ENCODE measurements at places on chromosomes 1 and 21.

- no peak for DNase-seq
These were observed 134.2 kb downstream of the NEK7 start for GRCh38 chr1:198291036-198291435.

DNA sequence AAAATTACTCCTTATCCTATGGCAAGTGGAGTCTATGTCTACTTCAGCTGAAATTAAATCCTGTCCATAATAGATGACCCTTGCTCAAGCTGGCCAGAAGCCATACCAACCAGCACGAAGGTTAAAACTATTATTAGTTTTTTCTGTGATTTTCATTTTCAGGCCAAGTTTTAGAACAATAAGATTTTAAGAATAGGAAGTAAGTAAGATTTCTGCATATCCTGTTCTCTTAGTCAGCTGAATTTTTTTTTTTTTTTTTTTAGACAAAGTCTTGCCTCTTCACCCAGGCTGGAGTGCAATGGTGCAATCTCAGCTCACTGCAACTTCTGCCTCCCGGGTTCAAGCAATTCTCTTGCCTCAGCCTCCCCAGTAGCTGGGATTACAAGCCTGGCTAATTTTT lies 6.1 kb upstream of the RBP7 start:
- DNase-seq: no peak

- DNase-seq: no peak
These were observed 7.4 kb downstream of the PLEKHN1 start for GRCh38 chr1:973459-974292.

- DNase-seq: no peak
These were observed 882 bp upstream of the FCAMR start for GRCh38 chr1:206971029-206971655.

- DNase-seq: no peak
These were observed 88.7 kb upstream of the EDN2 start for GRCh38 chr1:41573194-41573593.

- DNase-seq: no peak
These were observed 61.2 kb downstream of the CCDC30 start for GRCh38 chr1:42524330-42524729.

- DNase-seq: no peak
These were observed 103.5 kb downstream of the SIK1 start for GRCh38 chr21:43323244-43324005.

DNA sequence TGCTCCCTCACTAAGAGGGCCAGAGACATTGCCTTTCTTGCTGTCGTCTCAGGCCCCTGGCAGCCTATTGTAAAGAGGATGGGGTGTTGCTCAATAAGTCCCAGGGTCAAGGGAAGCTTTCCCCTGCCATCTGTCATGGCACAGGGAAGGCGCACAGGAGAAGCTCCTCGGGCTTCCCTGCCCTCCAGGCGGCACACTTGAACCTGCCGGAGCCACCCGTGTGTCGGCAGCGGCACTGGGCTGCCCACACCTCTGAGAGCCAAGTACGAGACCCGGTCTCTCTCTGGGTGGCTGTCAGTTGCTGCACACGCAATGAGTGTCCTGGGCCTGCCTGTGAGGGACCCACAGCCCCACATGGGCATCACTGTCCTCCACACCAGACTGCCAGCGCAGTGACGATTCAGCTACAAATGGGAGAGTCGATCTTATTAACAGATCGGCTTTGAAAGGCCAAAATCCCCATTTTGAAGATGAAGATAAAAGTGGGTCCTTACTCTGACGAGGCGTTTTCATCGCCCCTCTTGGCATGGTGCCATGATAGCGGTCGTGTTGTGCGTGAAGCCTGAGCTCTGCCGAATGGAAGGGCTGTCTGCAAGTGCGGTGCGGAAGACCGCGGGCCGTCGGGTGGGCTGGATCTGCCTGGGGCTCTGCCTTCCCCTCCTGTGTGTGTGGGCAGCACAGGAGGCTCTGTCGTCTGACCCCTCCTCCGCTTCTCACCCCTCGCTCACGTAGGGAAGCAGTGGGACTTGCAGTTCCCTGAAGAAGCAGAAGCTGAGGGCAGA lies 29.2 kb upstream of the PDXK start:
- DNase-seq: no peak

DNA sequence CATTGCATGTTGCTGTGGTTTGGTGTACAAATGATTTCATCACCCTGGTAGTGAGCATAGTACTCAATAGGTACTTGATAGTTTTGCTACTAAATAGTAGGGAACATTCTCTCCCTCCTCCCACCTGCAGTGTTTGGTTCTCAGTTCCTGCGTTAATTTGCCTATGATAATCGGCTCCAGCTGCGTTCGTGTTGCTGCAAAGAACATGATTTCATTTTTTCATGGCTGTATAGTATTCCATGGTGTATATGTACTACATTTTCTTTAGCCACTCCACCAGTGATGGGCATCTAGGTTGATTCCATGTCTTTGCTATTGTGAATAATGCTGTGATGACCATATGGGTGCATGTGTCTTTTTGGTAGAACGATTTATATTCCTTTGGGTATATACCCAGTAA lies 903.4 kb downstream of the TTLL7 start:
- DNase-seq: no peak

DNA sequence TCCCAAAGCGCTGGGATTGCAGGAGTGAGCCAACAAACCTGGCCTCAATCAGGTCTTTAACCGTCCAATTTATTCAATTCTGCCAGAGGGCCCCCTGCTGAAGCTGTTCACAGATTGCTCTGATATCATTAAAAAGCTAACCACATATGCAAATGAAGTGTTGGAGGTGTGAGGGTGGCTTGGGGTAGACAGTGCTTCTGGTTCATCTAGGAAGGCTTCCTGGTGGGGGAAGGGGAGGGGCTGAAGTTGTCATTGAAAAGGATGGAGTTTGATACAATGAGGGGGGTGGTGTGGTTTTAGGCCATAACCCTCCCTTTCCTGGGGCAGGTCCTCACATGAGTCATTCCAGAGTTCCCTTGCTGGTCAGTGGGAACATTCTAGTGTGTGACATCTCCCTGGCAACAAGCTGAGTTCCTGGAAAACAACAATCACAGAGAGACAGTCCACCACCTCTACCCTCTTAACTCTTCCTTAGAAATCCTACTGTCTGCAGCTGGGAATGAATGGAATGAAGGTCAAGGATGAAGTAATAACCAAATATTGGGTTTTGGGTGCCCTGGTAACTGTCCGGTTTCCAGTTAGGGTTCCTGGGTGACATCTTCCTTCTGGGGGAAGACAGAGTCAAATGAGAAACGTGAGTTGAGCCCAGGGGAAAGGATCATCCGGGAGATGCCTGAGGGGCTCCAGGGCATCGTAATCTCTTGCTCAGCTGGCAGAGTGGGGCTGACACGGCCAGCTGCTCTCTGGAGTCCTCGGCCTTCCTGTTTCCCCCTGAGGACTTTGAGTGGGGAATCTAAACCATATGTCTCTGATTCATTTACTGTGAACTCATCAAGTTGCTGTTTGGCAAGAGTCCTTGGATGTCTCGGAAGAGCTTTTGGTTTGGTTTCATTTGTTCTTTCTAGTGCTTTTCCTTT lies 32.2 kb downstream of the BATF3 start:
- peak; percentile 94 for DNase-seq

DNA sequence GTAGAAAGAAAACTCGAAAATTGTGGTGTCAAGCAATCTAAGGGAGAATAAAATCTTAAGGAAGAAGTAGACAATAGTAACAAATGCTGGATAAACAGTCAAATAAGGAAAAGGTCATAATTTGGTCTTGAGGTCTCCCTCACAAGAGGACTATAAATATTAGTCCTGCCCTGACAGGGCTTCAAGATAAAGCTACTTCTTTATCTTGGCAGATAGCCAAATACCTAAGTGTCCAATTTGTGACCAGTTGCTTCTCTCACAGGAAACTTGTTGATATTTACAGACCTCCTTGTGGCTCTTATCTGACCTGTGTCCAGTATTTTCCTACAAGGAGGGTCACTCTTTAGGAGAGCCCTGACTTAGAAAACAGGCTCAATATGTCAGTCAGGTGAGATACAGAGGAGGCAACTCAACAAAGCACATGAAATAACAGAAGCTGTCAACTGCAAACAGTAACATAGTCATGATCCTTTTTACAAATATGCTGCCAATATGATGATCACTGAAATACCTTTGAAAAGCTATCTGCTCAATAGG lies 88.8 kb downstream of the TNNI3K start:
- no peak for DNase-seq

GRCh38 chr1:32216566-32216965 lies 5.6 kb downstream of the TMEM234 start:
- no peak for DNase-seq

DNA sequence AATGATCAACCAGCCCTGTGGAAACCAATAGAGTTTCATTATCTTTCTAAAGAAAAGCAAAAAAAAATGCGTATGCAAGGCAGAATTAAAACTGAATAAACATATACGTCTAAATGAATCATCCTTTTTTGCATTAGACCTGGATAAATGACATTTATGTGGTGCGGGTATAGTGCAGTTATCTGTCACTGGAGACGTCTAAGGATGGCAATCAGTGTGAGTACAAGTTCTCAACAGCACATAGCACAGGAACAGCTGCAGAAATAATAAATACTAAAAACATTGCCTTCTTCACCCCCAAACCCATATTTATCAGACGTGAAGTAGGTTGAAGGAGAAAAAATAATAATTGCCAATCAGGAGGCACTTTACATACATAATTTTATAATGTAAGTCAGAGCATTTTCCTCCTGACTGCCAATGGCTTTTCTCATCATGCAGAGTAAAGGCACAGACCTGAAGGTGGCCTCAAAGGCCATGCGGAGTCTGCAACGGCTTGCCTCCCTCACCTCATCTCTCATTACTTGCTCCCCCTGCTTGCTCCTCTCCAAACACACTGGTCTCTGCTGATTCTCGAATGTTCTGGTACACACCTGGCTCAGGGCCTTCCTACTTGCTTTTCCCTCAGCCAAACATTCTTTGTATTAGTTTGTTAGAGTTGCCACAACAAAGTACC lies 574.7 kb upstream of the PLXNA2 start:
- DNase-seq: no peak

GRCh38 chr1:230149751-230150584 lies 82.9 kb downstream of the GALNT2 start:
- DNase-seq: no peak

- peak; percentile 69 for DNase-seq
These were observed 1.3 kb downstream of the AGRN start for GRCh38 chr1:1021010-1021919.

DNA sequence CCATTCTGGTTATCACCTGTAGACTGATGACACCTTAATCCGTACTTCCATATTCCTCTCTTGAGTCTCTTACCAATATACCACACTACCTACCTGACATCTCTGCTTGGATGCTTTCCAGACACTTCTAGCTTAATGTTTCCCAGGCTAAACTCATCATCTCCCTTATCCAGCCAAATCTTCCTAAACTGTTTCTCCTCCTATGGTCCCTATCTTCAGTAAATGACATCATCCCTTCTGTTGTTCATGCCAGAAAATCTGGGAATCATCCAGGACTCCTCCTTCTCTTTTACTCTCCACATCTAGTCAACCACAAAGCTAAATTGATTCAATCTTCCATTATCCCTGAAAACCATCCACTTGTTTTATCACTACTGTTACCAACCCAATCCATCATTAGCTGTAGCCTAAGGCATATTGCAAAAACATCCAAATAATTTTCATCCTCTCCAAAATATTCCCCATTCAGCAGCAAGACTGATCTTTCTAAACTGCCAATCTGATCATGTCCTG lies 464.1 kb upstream of the BEND5 start:
- DNase-seq: no peak

GRCh38 chr1:57860325-57860724 lies 436.5 kb upstream of the DAB1 start:
- DNase-seq: no peak

DNA sequence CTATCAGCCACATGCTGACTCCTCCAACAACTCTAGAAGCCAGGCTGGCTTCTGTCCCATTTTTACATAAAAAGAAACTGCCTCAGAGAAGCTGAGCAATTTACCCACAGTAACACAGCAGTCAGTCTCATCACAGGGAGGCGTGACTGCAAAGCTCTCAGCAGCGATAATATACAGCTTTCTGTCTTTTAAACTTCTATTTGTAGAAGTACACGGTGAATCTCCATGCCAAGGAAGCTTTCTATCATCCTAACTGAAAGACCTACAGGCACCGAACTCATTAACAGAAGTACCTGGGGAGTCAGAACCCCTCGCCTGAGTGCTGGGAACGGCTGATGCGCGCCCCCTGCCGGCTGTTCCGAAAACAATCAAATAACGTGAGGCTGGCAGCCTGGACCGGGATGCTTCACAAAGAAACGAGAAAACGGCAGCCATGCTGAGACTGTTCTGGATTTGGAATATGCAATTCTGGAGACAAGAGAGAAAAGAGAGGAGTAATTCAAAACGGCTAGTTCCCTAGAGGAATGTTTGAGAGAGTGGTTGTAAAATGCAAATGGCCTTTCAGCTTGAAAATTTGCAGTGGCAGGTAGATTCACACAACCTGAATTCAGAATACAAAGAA lies 43.5 kb upstream of the RAB4A start:
- DNase-seq: peak; percentile 81

DNA sequence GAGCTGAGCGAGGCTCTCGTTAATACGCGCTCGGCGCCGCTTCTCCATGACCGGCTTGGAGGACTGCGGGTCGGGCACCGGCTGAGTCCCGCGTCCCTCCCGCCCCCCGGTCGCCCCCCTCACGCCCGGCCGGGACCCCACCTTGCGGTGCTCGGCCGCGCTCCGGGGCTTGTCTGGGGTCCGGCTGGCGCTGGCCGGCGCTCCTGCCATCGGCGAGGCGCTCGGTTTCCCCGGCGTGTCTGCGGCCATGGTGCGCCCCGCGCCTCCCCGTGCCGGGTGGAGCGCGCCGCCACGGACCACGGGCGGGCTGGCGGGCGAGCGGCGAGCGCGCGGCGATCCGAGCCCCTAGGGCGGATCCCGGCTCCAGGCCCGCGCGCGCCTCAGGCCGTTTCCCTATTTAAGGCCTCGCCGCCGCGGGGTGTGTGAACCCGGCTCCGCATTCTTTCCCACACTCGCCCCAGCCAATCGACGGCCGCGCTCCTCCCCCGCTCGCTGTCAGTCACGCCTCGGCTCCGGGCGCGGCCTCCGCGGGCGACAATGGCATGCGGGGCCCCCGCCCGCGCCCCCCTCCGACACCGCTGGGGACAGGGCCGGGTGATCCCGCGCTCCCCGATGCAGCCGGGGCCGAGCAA lies at the start of gene HES4:
Gene HES4 (minus strand): TSS at position 373 of the 632 bp plus-strand sequence. CDS start 124 bp downstream, at position 249.
- DNase-seq: peak; percentile 93

Measured in AG08395 (cell line).